ENCODE measurements at places on chromosomes 13 and 19.

GRCh38 chr19:19582471-19582870, 36.0 kb downstream of the PBX4 start:
- no peak for DNase-seq

- no peak for DNase-seq
Measured at GRCh38 chr19:15453906-15454860, 4.4 kb upstream of the WIZ start.

DNA sequence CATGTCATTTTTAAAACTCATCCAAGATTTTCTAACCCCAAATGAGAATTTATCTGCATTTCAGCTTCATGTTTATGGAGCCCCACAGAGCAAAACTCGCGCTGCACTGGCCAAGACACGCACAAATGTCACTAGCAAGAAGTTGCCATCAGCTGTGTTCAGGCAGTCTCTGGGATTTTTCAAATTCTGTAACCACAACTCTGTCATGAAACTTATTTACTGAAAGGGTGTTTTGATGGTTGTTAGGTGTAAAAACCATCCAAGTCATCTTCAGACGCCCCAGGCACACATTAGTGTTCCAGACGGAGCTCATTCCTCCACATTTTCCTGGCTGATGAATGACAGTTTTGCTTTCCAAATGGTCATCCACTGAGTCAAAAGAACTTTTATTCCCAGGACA, 63.4 kb downstream of the SLC7A1 start:
- no peak for DNase-seq

DNA sequence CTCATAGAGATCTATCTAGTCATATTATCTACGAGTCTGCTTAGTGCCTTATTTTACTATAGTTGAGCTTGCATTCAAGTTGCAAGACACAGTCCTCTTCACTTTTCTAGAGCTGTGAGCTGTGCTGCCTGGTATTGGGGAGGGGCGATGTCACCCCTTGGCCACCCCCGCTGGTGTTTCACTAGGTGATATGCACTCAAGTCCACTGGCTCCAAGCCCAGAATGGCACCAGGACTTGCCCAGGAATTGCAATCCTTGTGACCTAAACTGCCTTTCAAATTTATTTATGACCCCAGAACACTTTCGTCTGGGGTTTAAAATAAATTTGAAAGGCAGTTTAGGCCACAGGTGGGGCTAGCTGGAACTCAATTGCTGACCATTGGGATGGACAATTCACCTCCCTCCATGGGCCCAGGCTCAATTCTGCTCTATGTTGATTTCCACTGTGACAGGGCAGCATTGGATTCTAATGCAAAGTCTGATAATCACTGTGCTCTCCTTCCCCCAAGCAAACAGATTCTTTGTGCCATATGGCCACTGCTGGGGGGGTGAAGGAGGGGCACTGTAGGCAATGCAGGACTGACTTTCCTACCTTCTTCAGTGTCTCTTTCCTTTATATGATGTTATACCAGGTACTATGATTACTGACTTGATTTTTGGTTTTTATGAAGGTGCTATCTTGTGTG, 1244.2 kb upstream of the MIR17HG start:
- no peak for DNase-seq

DNA sequence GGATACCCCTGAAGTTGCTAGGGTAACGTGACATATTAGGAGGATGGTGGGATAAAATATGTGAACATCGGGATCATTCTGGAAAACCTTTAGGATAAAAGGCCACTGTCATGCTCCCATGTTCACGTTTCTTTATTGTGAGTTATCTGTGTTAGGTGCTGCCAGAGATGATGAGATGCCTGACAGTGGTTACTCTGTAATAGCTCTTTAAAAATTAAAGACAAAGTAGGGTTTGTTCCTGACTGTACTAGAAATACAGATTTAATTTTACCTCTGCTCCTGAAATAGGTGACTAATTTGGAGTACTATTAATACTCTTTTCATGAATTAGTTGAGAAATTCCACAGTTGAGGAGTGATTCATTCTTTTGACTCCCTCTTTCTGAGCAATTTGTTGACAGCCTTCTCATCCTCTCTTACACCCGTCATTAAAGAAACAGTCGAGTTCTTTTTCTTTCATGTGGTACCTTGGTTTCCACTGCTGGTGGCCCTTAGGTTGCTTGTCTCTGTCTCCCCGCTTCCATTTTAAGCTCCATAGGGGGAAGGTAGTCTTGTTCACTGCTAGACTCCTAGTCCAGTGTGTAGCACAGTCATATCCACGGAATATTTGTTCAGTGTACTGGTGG, 28.4 kb downstream of the SAE1 start:
- no peak for DNase-seq

GRCh38 chr19:14085309-14085995, at the start of gene C19orf67:
C19orf67 (minus strand) TSS chr19:14085783; CDS start chr19:14085627, 156 bp downstream.
- no peak for DNase-seq

DNA sequence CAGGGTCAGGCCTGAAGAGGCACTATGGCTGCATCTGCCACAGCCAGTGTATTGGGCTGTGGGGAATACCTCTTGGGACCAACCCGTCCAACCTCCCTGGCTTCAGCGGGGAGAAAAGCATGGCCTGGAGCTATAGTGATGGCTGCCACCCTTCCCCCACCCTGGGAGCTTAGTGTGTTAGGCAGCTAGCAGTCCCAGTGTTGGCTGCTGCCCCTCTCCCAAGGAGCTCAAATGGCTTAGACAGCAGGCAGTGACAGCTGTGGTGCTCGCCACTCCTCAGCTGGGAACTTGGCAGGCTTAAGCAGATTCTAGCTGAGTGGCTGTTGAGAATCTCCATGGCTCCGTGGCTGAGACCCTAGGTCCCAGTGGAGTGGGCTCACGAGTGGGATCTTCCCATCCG, 19.7 kb downstream of the ACOD1 start:
- no peak for DNase-seq

GRCh38 chr13:20989656-20990321, 71.6 kb downstream of the LATS2 start:
- no peak for DNase-seq

DNA sequence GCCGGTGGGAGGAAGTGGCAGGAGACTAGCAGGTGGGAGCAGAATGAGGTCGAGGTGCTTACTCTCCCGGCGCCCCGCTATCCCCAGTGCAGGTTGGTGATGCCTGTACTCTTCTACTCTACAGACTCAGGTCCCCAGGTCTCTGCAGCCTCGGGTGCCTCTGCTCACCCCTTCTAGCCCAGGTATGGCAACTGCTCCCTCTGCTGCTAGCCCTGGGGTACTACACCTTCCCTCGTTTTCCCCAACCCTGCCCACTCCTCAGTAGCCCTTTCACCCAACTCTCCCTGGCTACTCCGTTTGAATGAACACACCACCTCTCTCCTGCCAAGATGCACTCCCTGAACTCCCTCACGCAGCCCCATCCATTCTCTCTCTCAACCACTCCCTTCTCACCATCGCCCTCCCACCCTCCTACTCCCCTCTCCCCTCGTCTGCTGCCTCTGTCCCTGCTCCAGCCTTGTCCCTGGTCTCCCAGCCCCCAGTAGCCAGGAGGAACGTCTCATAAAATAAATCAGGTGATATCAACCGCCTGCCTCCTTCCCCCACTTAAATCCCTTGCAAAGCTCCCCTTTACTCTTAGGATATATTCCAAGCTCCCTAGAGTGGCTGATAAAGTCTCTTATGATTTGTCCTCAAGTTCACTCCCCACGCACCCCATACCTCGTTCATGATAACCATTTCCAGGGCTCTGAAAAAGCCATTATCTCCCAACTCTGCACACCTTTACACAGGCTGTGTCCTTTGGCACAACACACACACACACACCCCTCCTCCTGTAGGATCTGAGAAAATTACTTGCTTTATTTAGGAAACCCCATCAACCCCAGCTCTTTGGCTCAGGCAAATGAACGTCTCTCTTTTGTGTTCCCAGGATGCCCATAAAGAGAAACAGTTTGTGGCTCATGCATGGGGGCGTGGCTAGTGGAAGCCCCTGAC, 8.2 kb upstream of the MEIS3 start:
- peak; percentile 44 for DNase-seq

GRCh38 chr13:26584713-26585112, 27.2 kb downstream of the WASF3 start:
- no peak for DNase-seq
